RPMI8226 (cell line): ENCODE measurements at places on chromosomes 3 and 15.

DNA sequence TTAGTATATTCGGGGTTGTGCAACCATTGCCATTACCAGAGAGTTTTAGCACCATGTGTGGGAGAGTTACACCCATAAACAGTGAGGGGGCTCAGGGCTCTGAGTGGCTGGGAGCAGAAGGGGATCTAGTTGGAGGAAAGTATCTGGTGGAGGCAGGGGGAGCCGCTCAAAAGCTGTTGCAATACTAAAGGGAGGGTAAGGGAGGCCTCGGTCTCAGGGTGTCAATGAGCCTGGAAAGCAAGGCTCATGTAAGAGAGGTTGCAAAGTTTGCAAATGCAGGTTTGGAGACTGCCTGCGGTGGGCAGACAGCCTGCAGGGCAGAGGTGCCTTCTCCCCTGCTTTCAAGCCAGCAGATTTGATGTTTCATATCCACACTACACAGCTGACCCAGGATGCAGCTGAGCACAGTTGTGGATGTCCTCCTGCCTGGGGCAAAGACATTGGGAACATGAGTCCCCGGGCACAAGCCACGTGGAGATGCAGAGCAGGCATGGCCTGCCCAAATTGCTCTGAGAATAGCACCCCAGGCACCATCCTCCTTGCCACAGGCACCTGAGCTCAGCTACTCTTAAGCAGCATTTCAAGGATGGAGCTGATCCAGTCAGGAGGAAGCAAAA, 181.4 kb downstream of the TLE3 start:
- DNase-seq: no peak

DNA sequence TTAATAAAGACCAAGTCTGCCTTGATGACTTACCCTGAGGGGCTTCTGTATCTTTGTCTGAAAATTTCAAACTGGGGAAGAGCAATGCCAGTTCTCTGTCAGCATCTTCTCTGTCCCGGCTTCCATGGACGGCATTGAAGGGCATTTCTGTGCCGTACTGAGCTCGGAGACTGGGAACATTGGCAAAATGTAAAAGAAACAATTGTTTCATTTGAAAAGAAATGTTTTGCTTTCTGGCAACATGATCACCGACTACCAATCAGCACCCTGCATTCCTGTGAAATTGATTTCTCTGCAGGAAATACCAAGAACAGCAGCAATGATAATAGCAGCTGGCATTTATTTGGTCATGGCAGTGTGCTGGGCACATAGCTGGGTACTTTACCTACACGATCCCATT, 26.2 kb downstream of the NME9 start:
- no peak for DNase-seq

GRCh38 chr15:41429003-41429890, 12.4 kb downstream of the RTF1 start:
- DNase-seq: peak; percentile 17

- no peak for DNase-seq
Measured at GRCh38 chr3:13572926-13573623, 24.1 kb downstream of the FBLN2 start.

- no peak for DNase-seq
Measured at GRCh38 chr15:78933823-78934654, 10.8 kb downstream of the CTSH start.
